ENCODE measurements at places on chromosomes 12 and 14. TPM values are rescaled to one million over a fixed set of nuclear protein-coding genes. Genes with fewer than 3 reads are reported as not detected.

CTDSP2 gene
- 58.8 TPM for total RNA-seq

NKX2-1 gene
- 0.03 TPM for total RNA-seq

TMEM253 gene
- 0.73 TPM for total RNA-seq

SLC16A7 gene
- total RNA-seq: 0.20 TPM

NAP1L1 gene
- total RNA-seq: 612 TPM

All from A549 treated with CORT108297 at 1 μM for 4 hours (cell line).